ENCODE measurements at places on chromosomes 4 and X.
A peak's percentile ranks its signal among the peaks of the same experiment; 100 is the strongest.

GRCh38 chr4:181181331-181181730 is 1061.9 kb upstream of the TENM3 start:
- DNase-seq: no peak

GRCh38 chr4:161457906-161458305 is 705.9 kb downstream of the FSTL5 start:
- no peak for DNase-seq

DNA sequence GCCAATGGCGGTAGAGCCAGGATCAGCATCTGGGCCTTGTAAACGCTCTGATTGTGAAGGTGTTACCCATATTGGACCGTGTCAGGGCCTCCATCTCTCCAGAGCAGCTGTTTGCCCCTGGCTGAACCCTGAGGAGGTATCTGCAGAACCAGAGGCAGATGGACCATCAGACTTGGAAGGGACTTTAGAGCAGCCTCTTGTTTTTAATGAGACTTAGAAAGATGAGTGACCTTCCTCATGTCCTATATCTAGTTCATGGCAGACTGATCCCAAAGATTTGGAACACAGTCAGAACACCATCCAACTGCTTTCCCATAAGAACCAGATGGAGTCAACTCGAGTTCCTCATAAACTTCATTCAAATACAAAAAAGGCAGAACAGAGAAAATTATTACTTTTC is 135.1 kb upstream of the MSX1 start:
- DNase-seq: no peak

DNA sequence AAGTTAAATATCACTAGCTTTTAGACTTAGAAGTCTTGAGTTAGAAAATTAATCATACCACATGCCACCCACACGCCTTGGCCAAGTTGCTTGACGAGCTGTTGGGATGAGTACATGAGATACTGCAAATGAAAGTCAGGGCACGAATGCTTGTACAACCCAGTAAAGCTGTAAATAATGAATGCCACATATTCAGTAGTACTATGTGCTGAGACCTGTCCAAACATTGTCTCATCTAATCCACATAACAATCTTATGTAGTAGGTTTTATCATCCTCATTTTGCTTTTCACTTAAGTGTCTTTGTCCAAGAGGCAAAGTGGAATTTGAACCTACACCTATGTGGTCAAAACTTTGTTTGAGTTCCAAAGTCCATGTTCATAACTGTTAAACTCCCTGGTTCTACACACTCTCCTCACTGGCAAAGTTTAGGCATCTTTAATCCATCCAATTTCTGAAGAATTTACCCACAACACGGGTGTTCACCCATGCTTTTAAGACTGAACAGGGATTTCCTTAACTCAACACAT is 74.1 kb downstream of the LDB2 start:
- DNase-seq: no peak

GRCh38 chr4:112145790-112146501 is 692 bp downstream of the FAM241A start:
- peak; percentile 85 for DNase-seq

GRCh38 chr4:55348466-55348865 is 2.4 kb downstream of the SRD5A3 start:
- no peak for DNase-seq

- DNase-seq: no peak
Measured at GRCh38 chr4:27215220-27215826, 354.7 kb downstream of the STIM2 start.

DNA sequence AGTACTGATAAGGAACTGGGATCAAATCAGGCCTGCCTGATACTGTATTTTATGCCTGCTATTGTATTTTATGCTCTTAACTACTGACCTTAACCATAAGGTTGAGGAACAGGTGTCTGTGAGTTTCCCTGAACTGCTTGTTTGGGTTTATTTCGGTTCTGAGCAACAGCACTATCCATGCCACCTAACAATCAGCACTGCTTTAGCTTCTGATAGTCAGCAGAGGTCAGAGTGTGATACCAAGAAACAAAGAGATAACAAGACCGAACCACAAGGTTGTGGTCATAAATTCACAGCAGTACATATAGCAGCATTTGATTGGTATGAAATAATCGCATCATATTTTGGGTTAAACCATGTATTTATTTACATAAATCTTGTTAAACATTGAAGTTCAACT is 362.2 kb downstream of the FGF13 start:
- DNase-seq: no peak

DNA sequence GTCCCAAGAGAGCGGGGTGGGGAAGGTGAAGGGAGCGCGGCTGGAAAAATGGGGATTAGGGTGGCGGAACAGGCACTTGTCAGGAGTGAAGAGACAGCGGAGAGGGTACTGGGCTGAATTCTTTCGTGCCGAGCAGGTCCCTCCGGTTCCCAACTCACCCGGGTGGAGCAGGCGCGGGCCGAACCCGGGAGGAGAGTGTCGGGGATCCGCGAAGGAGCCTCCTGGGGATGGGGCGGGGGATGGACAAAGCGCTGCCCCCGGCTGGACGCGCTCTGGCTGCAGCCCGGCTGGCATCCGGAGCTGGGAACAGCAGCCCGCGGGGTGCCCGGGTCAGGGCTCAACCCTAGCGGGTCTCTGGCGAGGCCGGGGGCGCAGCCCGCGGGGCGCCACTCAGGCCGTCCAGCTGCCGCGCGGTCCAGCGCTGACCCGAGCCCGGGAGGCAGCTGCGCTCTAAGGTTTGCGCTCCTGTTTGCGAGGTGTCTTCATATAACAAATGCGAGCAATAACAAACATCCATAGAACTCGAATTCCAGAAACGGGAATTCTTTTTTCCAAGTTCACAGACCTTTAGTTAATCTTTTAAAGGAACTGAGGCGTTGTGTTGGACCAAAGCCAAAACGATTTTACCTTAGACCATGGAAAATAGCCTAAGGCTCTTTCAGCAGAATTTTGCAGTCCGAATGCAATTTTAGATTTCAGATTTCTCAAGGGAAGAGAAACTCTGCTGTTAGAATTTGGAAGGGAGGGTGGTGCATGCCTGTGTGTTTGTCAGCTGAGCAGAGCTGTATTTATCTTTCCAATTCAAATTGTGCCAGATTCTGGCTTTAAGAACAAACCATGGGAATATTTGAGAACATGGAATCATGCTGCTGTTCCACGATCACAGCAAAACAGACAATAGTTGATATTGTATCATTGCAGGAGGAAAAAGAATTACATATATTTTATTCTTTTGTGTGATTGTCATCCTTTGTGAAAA is 744 bp downstream of the NPY5R start:
- no peak for DNase-seq

GRCh38 chrX:130001893-130002292 is 19.5 kb downstream of the BCORL1 start:
- DNase-seq: no peak

DNA sequence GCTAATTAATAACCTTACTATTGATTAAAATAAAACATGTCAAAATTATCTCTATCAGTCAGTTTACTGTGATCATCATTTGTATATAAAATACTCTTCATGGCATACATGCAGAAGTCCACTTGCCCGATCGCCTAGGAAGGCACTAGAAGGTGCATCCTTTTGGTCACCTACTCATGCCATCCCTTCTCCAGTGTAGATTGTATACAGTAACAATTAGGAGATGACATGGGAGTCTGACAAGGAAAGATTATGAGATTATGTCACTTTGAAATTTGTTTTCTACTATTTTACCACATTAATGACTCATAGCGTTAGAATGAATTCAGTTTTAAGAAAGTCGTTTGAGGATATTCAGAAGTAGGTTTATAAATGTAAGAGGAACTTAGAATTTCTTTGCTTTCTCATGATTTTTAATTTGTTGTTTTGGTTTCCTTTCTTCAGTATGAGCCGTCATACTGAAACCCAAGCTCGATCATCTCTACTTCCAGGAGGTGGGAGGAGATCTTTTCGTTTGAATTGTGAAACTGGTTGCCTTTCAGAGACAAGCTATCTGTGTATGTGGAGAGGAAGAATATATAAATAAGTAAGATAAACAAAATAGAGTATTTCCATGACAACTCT is 51.1 kb upstream of the UNC5C start:
- DNase-seq: no peak

DNA sequence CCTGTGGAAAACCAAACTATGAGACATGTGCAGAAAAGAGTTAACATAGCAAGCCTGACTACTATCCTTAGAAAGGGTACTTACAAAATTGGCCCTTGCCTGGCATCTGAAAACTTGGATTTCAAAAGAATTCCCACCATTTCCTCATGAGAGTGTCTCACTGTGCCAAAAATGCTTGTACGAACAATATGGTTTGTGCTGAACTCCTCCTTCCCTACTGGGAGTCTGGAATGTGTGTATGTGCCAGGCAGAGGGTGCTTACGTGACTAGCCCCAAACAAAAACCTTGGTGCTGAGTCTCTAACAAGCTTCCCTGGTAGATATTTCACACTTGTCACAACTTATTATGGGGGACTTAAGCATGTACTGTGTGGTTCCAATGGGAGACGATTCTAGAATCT is 81.7 kb upstream of the GIMD1 start:
- DNase-seq: no peak

- DNase-seq: no peak
Measured at GRCh38 chr4:36026348-36026880, 217.9 kb downstream of the ARAP2 start.

DNA sequence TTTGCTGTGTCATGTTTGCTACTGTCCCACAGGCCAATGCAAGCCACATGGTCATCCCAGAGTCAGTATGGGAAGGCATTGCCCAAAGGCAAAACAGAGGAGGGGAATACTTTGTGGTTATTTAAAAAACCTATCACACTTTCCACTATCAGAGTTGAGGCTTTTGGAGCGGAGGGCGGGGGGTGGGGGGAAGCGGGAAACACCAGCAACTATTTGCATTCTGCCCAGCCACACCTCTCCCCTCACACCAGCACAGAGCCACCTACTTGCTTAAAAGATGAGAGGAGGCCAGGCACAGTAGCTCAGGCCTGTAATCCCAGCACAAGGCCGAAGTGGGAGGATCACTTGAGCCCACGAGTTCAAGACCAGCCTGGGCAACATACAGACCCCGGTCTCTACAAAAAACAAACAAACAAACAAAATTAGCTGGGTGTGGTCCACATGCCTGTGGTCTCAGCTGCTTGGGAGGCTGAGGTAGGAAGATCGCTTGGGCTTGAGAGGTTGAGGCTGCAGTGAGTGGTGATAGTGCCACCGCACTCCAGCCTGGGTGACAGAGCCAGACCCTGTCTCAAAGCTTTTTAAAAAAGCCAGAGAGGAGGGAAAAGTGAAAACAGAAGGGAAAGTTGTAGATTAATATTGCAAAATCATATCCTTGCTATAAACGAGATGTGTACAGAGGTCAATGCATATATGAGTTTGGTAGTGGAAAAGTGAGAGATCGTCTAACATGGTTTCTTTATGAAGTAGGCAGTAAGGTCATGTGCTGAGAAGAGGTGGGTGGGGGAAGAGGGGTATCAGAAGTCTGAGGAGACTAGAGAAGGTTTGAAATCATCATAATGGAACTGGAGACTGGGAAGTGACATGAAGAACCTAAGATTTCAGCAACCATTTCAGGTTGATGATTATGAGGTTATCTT is 1.9 kb upstream of the CHST7 start:
- no peak for DNase-seq

GRCh38 chrX:32868524-32868895 is 342.8 kb downstream of the DMD start:
- no peak for DNase-seq

GRCh38 chr4:38202242-38202641 is 242.0 kb downstream of the PTTG2 start:
- DNase-seq: no peak

DNA sequence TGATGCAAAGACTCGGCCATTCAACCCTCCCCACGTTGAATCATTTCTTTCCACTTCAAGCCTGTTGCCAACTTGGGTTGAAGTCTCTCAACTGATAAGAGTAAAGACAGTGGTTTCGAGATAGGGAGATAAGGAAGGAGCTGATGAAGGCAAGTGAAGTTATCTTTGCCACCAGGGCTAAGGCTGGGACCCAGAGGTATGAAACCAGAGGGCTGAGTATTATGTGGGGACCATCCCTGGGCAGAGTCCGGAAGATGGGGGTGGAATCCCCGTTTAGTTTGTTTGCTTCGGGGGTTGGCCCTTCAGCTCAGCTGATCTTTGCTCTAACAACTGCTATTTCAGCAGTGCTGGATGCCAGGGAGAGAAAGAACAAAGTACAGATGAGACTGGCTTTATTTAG is 2.3 kb upstream of the XPNPEP2 start:
- no peak for DNase-seq

DNA sequence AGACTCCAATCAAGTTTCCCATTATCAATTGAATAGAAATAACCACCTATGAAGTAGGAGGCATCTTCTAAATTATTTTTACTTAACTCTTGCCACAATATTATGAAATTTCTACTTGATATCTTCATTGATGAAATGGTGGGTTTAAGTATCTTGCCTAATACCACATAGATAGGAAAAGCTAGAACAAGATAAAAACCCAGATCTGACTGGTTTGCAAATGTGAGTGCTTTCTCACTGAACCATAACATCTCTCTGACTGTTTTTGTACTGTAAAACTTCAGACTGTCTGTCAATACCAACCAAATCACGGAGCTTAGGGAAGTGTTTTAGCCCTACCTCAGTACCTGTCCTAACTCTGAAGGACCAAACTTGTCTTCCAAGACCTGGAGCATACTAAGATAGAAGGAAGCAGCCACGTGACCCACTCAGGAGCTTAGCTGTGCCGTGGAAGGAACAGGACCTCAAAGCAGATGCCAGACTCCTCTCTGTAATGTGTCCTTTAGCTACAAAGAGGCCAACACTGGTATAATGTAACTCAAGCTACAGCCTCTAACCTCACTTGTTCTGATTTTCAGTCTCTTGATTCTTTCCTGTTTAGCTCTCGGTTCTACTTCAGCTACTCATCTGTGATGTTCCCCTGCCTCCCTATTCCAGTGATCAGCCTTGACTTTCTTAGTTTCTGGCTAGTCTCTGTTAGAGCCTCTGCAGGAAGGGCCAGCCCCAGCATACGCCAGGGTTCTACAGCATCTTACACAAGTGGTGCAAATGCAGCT is 84.4 kb downstream of the LRP2BP start:
- no peak for DNase-seq

GRCh38 chr4:37998226-37998625 is 38.0 kb downstream of the PTTG2 start:
- no peak for DNase-seq

GRCh38 chrX:9609987-9610386 is 145.1 kb downstream of the TBL1X start:
- no peak for DNase-seq

DNA sequence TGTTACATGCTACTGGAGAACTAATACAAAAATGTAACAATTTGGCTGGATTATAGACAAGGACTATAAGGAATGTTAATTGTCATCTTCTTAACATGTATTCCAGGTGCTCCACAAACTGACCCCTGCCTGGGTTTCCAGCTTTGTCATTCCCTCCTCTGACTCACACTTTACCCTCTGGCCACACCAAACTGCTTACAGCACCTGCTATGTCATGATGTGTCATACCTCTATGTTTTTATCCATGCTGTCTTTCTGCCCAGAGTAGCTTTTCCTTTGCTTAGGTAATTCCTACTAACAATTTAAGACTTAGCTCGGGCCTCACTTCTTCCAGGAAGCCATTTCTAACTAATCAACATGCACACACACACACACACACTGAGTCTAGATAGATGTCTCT is 14.0 kb upstream of the SHROOM4 start:
- no peak for DNase-seq

- DNase-seq: no peak
Measured at GRCh38 chr4:71906096-71906495, 122.2 kb upstream of the GC start.
